ENCODE measurements at places on chromosomes 3 and 15.

GRCh38 chr3:187963677-187964385, 190.1 kb upstream of the LPP start:
- no peak for DNase-seq

DNA sequence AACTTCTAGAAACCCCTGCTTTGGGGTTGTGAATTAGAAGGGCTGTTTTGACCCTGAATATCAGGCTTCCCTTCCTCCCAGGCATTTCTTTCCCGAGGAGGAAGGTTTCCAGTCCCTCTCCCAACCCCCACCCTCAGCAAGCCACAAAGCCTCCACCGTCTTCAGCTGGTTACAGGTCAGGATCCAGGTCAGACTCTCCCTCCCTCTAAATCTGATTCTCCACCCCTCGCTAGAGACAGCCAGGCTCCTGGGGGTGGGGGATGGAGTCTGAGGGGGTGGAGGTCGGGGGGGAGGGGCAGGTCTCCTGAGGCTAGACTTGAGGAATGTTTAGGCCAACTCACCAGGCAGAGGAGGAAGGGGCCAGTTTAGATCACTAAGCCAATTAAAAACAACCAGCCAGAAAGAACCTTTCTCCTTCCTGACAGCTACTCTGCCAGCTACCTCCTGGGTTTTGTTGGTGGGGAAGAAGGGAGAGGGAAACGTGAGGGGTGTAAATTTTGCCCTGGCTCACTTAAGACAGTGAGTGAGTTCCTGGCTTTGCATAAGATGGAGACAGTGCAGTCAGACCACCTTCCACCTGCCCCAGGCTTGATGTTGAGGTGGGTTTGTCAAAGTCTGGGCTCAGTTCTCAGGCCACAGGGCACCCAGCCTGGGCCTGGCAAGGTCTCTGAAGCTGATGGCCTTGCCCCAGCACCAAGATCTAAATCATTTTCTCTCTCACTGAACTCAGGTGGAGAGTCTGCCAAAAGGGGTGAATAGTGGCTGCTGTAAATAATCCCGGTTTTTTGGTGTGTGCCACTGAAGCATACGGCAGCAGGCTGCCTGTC, 19.5 kb downstream of the BMF start:
- no peak for DNase-seq

DNA sequence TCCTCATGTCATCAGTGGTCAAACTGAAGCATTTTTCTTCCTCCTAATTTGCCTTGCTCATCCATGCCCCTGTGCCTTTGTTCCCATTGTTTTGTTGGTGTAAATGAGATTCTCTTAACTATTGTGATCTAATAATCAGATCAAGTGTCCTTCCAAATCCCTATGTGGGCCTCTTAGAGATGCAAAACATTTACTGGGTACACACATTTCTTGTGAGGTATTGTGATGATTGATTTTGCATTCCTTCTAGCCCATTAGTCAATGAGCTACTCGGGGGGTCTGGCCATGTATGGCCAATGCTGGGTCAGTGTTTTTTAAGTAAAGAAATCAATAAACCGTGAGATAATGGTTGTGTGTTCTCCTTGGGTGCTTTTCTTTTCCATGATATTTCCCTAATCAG, 580.4 kb downstream of the VGLL3 start:
- no peak for DNase-seq

DNA sequence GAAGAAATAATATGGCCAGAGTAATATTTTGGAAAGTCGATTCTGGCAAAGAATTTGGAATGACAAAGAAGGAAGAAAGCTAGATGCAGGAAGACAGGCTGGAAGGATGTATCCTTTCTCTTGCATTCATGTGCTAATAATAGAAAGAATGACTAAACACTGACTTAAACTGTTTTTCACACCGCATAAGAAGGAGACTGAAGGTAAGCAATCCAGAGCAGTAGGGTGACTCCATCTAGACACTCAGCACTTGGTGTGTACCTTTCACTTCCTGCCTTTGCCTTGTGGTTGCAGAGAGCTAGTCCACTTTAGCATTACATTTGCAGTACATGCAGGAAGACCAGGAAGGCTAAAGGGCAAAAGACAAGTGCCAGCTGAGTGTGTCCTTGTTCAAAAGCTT, 234.6 kb downstream of the RBMS3 start:
- DNase-seq = no peak

- DNase-seq = no peak
These were observed 187.7 kb downstream of the SATB1 start for GRCh38 chr3:18237251-18238005.

DNA sequence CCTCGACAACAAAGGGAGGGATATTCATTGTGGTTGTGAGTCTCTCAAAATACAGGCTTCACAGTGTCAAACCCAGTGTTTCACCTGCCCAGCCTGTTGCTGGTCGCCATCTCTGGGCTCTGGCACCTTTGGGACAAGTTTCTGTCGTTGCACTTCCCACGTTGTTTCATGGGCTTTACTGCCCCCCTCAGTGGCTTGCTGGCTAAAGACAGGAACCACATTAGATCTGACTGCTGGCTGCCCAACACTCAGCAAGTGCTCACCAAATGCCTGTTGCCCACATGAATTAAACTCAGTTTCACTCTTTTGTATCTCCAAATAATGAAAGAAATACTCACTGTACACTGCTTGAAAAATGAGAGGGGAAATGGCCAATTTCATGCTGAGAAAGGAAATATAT, 27.6 kb downstream of the FOXL2 start:
- DNase-seq = no peak

DNA sequence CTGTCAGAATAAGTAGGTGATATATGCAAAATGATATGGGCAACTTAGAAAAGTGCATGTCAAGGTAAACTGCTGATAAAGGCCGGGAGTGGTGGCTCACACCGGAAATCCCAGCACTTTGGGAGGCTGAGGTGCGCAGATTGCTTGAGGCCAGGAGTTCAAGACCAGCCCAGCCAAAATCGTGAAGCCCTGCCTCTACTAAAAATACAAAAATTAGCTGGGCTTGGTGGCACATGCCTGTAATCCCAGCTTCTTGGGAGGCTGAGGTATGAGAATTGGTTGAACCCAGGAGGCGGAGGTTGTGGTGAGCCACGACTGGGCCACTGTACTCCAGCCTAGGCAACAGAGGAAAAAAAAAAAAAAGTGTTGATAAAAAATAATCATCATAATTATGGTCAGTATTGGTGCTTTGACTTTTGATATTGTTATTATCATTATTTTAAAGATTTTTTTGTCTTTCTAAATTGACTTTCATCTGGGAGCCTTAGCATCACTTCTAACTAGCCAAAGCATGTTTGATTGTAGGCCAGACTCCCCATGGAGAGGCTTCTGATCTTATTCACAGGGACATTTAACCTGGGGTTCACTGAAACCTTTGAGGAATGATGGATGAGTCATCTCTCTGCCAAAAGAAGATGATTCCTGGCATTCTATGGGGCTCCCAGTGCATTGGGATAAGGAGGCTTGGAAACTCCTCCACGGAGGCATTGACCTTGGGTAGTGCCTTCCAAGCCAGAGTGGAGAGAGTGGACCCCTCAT, 5.6 kb downstream of the ZBTB38 start:
- no peak for DNase-seq

DNA sequence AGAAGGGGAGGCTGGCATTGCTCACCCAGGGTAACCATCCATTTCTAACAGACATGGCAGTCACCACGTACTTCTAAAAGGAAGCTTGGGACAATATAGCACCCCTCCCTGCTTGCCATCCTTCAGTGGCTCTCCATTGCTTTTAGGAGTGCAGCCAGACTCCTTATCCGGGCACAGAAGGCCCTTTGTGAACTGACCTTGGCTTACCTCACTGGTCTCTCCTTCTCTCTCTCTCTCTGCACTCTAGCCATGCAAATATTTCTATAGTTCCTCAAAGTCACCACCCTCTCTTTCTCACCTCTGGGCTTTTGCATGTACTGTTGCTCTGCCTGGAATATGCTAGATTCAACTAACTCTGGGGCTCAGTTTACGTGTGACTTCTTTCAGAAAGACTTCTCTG, 301.1 kb downstream of the SHQ1 start:
- no peak for DNase-seq
